ENCODE measurements at places on chromosomes 4 and X.

DNA sequence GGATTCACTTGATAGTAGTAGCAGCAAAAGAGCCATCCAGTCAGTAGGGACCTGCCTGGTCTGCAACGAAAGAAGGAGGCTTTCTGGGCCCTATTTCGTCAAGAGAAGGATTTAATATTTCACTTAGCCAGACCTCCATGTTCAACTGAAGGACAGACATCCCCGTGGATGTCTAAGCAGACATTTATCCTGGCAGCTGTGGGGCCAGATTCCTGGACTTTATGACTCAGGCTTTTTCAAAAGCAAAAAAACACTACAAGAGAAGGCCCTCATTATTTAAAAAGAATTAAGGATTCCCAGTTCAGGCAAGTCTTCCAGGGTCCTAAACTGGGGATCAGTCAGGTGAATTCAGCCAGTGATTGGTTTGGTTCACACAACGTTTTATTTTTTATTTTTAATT is 88.5 kb upstream of the TSPAN5 start:
- DNase-seq: no peak

GRCh38 chr4:111979921-111980320 is 165.3 kb upstream of the FAM241A start:
- no peak for DNase-seq

GRCh38 chrX:70525733-70526132 is 81.1 kb downstream of the DLG3 start:
- peak; percentile 6 for DNase-seq

GRCh38 chr4:19583827-19584569 is 667.7 kb upstream of the SLIT2 start:
- DNase-seq: peak; percentile 76

- peak; percentile 72 for DNase-seq
Measured at GRCh38 chrX:100980608-100981497, 11.3 kb downstream of the ARL13A start.

- DNase-seq: peak; percentile 76
Measured at GRCh38 chr4:1072830-1073446, 40.4 kb downstream of the RNF212 start.

- DNase-seq: peak; percentile 90
Measured at GRCh38 chr4:124711471-124712371, 811 bp downstream of the ANKRD50 start.

GRCh38 chr4:99394896-99395295 is 40.2 kb downstream of the ADH7 start:
- no peak for DNase-seq

DNA sequence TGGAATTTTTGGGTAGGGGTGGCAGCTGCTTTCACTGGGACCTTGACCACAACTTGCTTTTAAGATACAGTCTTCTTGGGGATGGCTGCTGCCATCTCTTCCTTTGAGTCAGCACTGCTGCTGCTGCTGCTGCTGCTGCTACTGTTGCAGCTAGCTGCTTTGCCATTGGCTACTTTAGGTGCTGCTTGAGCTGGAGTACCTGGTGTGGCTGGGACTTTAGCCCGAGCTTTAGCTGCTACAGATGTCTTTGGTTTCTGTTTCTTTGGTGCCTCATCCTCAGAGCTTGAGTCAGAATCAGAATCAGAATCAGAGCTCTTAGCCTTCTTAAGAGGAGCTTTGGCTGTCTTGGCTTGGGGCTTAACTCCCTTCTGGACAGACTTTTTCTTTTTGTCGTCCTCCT is 52.2 kb downstream of the FAM9B start:
- DNase-seq: no peak

- DNase-seq: peak; percentile 16
Measured at GRCh38 chrX:23478056-23478455, 143.4 kb downstream of the PTCHD1 start.
